GM10248 (cell line): ENCODE measurements at places on chromosomes 7 and 10.

DNA sequence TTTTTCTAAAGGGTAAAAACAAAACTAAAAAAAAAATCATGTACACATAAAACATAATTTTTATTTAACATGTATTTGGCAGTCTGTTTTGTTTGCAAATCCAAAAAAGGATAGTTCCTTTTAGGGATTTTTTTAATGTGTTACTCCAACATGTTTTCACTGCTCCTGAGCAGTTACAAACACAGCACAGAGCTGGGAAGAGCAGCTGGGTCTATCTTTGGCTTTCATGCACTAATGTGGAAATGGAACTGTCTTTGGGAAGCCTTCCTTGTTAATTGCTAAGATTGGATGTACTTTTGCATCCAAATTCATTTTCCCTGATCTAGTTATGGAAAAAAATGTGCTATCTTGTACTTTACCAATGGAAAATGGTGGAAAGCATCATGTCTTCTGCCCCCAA is 1035.1 kb downstream of the CNTNAP2 start:
- DNase-seq = no peak

GRCh38 chr7:101936223-101936610 is 118.8 kb downstream of the CUX1 start:
- DNase-seq = peak; percentile 49

GRCh38 chr10:73647211-73647874 is 6.1 kb upstream of the MYOZ1 start:
- no peak for DNase-seq

GRCh38 chr10:2471811-2472210 is 595.5 kb upstream of the PFKP start:
- no peak for DNase-seq
